ENCODE measurements at places on chromosomes 13 and 19. TPM values are rescaled to one million over a fixed set of nuclear protein-coding genes. Genes with fewer than 3 reads are reported as not detected.

The POU4F1 gene
- total RNA-seq, result not detected

GRCh38 chr19:1884291-1884718, 991 bp downstream of the ABHD17A start:
- DNase-seq, result no peak

DNA sequence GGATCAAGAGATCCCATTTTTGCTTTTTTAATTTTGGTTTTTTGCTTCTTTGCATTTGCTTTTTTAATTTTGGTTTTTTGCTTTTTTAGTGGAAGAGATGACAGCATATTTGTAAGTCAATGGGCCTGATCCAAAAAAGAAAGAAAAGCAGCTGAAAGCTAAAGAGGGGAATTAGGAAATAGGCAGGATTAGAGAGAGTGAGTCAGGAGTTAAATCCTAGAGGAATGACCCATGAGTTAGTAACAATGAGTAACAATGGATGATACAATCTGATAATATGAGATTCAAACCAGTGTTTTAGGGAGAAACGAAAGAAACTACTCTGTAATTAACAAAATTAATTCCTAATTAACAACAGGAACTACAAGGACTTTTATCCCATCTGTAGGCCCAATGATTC, 111.2 kb upstream of the SGCG start:
- DNase-seq, result no peak

DNA sequence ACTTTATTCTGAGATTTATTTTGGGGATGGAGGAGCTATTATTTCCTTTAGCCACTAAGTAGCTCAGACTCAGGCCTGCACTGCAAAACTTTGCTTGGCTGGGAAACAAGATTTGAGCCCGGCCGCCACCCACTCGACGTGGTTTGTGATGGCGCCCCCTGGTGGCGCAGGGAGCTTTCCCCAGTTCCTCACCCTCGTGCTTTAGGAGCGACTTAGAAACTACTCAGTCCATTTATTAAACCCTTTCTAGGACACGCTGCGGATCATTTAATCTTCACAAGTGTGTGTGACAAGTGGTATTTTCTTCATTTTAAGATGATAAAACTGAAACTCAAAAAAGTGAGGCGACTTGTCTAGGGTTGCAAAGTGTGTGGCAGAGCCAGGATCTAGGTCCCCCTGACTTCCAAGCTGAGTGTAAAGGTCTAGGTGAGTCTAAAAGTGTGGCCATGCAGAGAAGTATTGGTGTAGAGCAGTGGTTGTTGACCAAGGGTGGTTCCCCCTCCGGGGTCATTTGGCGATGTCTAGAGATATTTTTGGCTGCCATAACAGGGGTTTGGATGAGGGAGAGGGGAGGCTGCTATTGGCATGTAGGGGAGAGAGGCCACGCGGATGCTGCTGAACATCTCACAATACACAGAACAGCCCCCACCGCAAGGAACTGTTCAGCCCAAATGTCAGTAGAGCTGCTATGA, 2.2 kb downstream of the CXCL17 start:
- DNase-seq, result peak; percentile 87

DNA sequence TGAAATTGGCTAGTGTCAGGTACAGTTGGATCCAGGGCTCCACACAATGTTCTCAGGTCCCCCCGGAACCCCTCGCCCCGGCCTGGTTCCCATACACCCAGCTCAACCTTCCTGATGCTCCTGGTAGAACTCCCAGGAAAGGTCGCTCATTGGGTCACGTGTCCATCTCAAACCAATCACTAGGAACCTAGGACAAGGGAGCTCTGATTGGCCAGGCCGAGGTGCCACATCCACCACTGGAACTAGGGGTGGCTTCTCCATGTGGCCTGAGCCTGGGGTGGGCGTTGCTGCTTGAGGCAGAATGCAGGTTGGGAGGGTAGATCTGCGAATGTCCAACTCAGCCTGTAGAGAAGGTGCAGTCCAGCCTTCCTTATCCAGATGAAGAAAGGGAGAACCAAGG, 6.9 kb upstream of the MEF2B start:
- DNase-seq, result no peak

GRCh38 chr13:21579754-21580316, 24.1 kb downstream of the MICU2 start:
- DNase-seq, result no peak

DNA sequence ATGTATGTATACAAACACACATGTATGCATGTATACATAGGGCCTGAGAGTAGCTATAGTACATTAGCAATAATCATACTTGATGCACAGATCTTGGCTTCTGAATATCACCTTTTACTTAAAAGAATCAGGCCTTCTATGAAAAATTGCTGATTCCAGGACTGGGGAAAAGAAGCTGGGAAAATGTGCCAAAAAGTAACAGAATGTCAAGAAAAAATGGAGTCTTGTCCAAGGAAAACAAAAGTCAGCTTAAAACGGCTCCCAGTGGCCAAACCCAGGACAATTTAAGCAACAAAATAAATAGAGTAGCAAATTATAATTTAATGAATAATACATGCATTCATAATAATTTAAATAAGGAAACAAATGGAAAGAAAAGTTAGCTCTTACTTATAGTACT, 2104.9 kb downstream of the PCDH9 start:
- DNase-seq, result no peak

The CYP4F3 gene
- total RNA-seq, result 0.79 TPM

- no peak for DNase-seq
Observed at GRCh38 chr13:88115976-88116375, 444.8 kb downstream of the SLITRK5 start.

GRCh38 chr13:99230991-99231390, 27.2 kb downstream of the GPR18 start:
- no peak for DNase-seq

The IL17D gene
- total RNA-seq, result 0.55 TPM

The LIM2 gene
- total RNA-seq, result not detected

DNA sequence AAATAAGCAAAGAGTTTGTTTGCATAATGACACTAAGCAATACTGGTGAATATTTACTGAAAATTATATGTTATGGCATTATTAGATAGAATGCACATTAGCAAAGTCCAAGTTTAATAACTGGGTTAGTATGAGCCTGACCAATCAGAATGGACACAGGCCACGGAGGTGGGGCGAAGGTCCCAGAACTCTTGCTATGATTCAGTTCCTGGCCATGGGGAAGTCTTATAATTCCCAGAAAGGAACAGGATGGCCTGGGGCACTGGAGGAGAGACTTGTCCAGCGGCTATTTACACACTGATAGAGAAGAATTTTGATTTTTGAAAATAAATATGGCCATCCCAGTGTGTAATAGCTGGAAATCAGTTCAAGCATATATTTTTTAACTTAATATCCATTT, 372.0 kb downstream of the EFNB2 start:
- DNase-seq, result no peak

- no peak for DNase-seq
Observed at GRCh38 chr13:113393226-113393562, 29.3 kb upstream of the GRTP1 start.

The DPF1 gene
- 0.40 TPM for total RNA-seq

- peak; percentile 83 for DNase-seq
Observed at GRCh38 chr19:42246143-42246921, 3.9 kb upstream of the GSK3A start.

The AMH gene
- total RNA-seq, result 1.6 TPM

DNA sequence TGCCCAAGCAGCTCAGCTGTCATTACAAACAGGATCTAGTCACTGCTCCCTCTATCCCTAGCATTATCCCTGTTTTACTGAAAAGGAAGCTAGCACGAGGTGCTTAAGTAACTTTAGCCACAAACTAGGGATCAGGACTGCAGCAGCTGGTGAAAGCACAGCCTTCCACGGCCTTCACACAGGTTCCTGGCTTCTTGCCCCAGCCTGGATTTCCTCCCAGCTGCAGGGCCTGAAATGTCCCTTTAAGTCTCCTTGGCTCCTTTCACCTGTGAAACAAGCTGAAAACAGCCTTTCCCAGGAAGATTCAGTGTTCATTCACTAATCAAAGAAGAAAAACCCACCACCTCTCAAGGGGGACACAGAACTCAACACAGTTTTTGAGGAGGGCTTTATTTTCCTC, 754.5 kb downstream of the DIAPH3 start:
- peak; percentile 86 for DNase-seq

DNA sequence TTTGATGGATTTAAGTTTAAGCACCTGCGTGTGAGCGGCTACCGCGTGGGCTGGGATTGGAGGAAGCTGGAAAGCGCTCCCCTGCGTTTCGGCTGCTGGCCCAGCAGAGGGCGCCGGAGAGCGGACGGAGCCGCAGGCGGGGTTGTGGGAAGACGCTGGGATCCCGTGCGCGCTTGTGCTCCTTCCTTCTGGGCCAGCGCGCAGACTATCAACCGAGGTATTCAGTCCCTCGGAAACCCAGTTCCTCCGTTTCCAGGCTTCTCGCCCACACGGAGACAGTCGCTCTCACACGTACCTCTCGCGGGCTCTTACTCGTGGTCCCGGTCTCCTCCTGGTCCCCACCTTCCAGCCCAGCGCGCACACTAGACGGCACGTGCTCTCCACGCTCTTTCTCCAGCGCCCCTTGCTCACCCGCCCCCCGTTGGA, 28.8 kb downstream of the EPN1 start:
- DNase-seq, result peak; percentile 67

DNA sequence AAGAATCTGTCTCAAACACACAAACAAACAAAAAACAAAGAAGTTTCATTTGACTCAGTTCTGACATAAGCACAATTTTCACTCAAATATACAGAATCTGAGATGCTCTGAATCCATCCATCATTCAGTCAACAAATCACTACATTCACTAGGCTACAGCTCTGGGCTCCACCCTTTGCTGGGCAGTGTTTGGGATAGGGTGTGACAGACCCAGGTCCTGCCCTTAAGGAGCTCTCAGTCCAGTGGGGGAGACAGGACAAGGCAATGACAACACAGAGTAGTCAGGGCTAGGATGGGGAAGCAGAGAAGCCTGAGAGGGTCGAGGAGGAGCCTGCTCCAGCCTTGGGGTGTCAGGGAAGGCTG, 45.3 kb downstream of the SPTBN4 start:
- DNase-seq, result no peak

The KLF16 gene
- 9.8 TPM for total RNA-seq

DNA sequence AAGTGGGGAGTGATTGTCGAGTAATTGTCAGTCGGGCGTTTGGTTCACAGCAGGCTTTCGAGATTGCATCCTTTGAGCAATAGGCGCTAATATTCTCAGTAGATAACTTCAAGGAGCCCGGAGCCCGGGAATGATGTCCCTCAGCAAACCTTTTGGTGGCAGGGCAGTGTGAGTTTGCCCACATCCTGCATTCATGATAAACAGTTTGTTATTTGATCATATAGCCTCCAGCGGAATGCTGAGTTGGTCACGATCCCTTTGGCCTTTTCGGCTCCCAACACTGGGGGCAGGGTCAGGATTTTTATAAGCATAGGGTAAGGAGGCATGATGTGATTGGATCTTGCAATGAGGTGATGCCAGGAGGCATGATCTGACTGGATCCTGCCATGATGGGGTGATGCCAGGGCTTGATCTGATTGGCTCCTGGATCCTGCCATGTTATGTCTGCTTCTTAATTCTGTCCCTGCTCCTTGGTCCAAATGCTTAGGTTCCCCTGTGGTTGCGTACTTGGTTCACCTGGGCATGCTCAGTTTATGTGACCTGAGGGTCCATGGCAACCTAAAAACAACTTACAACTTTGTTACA, 38.2 kb upstream of the IGSF23 start:
- DNase-seq, result no peak

The ZNF98 gene
- total RNA-seq, result 0.55 TPM

DNA sequence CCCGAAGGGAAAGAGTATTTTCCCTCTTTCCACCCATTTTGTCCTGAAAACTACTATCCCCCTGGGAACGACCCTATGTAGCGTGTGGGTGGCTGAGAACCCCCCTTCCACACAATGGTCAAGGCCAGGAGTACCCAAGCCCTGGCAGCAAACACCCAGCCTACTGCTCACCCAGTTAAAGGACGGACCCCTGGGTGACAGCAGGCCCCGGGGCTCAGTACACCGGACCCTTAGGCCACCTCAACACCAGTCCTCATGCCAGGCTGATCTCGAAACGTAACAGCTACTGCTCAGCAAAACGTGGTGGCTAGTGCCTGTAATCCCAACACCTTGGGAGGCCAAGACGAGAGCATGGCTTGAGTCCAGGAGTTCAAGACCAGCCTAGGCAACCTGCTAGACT, 1.4 kb downstream of the ANKRD27 start:
- DNase-seq, result no peak

- no peak for DNase-seq
Observed at GRCh38 chr13:102100234-102100633, 301.6 kb downstream of the FGF14 start.

GRCh38 chr19:4386041-4386782, 14.1 kb downstream of the SH3GL1 start:
- no peak for DNase-seq

DNA sequence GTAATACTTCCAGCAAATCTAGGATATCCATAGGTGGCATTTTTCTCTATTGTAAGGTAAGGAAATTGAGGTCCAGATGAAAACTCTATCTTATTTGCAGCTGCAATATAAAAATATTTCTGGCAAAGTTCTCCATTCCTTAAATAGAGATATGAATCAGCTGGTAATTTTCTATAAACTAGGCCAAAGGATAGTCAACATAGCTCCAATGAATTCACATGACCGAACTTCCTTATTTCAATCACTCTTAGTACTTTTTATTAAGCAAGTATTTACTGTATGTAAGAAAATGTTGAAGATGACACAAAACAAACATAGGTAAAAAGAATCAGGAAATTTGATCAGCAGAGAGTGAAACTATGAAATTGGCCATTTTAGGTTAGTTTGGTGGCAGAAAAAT, 13.0 kb upstream of the LCP1 start:
- no peak for DNase-seq

DNA sequence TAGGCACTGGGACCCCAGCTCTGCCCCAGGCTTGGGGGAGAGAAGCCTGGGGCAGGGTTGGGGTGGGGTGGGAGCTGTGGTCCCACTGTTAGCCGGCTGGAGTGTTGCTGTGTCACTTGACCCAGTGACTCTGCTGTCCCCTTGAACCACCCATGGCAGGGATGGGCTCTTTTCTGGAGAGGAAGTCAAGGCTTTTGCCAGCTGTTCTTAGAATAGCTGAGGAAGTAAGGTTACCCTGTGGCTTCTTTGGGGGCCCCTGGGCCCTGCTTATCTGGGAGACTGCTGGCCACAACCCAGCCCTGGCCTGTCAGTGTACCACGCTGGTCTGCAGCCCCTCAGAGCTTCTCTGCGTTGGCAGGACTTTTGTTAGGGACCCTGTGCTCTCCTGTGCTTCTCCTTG, 9.1 kb downstream of the PNPLA6 start:
- no peak for DNase-seq

GRCh38 chr13:92573467-92574057, 653.0 kb upstream of the GPC6 start:
- no peak for DNase-seq

- no peak for DNase-seq
Observed at GRCh38 chr13:33793726-33794125, 24.2 kb upstream of the RFC3 start.
